Foreskin melanocyte (primary cell): ENCODE measurements at places on chromosomes 1 and 21.

- peak; percentile 44 for DNase-seq
Observed at GRCh38 chr1:9413071-9413876, 120.6 kb downstream of the SPSB1 start.

DNA sequence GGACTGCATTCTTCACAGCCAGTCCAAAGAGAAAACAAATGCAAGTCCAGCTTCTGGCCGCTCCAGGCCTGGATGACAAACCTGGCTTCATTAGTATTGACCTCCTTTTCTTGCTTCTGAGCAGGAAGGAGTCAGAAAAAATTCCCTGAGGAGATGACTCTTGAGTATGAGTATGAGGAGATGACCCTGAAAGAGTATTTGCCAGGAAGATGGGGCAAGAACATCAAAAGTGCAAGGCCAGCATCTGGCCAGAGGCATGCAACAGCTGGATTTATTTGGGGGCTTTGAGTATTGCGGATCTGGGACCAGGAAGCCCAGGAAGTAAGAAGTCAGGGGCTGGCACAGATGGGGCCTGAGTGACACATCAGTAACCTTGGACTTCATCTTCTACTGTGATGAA lies 113.9 kb downstream of the GLIS1 start:
- DNase-seq, result no peak

DNA sequence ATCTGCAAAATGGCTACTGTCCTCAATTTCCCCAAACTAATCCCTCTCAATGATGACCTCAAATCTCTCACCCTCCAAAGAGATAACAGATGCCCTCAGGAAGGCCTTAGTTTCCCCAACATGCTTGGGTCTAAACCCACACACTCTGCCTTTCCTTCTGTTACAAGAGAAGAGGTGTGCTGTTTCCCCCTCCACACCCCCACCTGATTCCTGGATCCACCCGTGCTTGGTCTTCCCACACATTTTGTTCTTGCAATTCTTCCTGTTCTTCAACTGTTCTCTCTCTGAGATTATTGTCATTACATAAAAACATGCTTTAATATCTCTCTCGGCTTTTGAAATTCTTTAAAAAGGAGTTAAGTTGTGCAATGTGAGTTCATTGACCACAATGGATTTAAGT lies 5.7 kb upstream of the CBR3 start:
- no peak for DNase-seq

GRCh38 chr1:178122283-178122682 lies 28.4 kb downstream of the RASAL2 start:
- no peak for DNase-seq

DNA sequence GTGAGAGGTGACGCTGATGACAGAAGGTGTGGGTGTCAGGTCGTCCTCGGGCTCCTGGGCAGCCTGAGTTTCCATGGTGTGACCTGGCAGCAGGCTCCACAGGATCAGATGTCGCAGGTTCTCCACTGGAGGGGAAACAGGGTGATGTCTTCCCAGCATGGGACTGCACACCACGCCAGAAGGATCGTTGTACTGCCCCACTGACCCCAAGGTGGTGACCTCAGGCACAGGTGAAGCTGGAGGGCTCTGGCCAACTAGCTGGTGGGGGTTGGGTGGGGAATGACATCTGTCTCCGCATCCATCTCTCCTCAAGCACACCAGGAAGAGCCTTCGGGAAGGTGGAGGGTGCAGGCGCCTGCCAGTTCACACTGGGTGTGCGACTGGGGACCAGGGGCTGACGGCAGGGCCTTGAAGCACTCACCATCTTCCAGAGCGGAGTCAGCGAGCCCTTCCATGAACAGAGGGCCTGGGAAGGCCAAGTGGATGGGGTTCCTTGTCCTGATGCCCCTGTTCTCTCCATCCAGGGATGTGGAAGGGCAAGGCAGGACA lies 19.4 kb downstream of the LRRC71 start:
- no peak for DNase-seq

DNA sequence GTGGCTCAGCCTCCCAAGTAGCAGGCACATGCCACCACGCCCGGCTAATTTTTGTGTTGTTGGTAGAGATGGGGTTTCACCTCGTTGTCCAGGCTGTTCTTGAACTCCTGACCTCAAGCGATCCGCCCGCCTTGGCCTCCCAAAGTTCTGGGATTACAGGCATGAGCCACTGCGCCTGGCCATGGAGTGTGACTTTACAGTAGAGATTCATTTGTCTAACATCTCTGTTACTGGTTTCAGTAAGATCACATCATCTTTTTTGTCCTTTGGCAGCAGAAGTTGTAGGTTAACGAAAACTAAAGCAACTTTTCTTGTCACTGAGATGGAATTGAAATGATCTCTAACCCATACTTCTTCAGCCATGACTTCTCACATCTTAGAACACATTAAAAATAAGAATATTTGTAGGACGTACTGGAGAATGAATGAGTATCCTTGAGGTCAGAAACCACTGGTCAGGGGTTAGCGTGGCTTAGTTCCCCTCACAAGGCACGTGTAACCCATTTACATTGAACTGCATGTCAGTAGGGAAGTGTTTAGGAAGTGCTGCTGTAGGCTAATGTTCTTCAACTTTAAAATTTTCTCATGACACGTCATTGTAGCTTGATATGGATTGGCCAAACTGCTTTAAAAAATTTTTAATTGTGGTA lies 75.9 kb downstream of the CAMTA1 start:
- no peak for DNase-seq

- DNase-seq, result peak; percentile 95
Observed at GRCh38 chr1:14742181-14742980, 143.9 kb downstream of the KAZN start.

DNA sequence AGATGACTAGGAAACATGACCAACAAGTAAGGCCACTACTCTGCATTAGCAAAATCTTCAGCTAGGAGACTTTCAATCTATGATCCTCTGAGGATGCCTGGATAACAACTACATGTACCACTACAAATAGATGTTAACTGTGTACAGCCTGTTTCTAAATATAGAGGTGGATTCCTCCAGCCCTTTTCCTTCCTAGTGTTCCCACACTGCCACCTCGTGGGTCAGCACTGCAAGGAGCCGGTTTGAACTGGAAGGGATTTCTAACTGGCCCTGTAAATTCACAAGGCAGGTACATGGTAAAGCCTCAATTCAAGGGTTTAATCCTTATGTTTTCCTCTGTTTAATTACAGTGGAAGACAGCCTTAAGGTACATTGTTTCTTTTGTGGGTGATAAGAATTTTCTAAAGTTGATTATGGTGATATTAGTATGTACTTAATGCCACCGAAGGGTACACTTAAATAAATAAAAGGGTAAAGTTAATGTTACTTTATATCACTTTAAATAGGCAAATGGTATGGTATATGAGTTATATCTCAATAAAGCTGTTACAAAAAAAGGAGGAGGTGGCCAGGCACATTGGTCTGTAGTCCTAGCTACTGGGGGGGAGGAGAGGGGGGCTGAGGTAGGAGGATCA lies 14.4 kb downstream of the SMYD3 start:
- peak; percentile 57 for DNase-seq

DNA sequence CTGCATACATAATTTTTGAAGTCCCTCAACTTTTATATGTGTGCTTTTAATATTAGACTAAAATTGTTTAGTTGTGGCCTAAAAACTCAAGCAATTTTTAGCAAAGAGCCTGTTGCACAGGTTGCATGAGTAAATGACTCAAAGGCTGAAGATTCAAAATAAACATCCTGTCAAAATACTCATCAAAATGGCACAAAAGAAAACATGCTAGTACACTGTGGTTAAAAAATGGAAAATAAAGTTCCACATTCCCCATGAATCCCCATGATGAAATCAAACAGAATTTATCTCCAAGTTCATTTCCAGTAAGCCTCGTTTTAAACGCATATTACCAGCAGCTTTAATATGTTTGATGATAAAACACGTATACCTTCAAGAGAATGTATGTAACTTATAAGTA lies 230.1 kb upstream of the MAP1LC3C start:
- DNase-seq, result no peak

GRCh38 chr1:43678940-43679339 lies 28.4 kb upstream of the ST3GAL3 start:
- no peak for DNase-seq

- no peak for DNase-seq
Observed at GRCh38 chr1:155219592-155220031, 11.1 kb downstream of the MTX1 start.

DNA sequence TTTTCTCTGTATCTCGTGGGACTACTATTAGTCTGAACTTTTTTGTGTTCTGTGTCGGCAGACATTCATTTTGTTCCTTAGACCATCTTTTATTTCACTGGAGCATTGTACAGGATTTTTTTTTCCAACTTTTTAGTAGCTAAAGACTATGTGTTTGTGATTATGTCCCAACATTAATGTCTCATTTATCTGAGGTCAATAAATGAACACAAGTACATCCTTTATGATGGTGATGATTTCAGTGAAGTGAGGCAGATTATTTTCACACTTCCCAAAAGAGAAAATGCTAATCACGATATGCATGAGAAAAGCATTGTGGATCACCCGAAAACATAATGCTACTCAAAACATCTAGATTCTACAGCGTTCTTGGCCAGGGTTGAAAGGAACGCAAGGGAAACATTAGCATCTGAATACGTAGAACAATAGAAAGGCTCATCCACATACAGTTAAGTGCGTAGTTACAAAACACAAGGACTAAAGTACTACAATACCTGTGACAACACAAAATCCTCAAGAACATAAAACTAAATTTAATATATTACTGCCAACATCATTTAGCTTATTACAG lies 981.7 kb upstream of the NCAM2 start:
- DNase-seq, result no peak

- no peak for DNase-seq
Observed at GRCh38 chr1:12001249-12001917, 17.9 kb upstream of the MIIP start.

- DNase-seq, result no peak
Observed at GRCh38 chr1:154753426-154753825, 116.7 kb downstream of the KCNN3 start.

DNA sequence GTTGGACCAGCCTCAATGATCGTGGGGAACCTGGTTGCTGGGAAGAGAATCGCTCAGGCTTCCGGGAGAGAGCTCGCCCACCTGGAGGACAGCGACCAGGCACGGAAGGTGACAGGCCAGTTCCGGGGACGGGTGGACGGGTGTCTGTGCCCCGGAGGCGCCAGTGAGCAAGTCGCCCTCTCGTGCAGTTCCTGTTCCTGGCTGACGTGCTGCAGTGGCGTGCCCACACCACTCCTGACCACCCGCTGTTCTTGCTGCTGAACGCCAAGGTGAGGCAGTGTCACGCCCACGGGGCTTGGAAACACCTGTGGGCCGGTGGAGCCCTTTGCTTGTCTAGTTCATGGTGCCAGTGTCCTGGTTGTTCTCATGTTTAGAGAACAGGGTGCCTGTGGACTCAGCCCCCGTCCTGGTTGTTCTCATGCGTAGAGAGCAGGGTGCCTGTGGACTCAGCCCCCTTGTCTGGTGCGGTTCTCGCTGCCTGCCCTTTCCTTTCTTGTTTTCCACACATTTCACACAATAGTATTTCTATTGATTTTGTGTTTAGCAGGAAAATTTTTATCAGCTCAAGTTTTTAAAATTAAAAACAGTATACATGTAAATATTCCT lies 53.1 kb downstream of the S100B start:
- DNase-seq, result no peak

DNA sequence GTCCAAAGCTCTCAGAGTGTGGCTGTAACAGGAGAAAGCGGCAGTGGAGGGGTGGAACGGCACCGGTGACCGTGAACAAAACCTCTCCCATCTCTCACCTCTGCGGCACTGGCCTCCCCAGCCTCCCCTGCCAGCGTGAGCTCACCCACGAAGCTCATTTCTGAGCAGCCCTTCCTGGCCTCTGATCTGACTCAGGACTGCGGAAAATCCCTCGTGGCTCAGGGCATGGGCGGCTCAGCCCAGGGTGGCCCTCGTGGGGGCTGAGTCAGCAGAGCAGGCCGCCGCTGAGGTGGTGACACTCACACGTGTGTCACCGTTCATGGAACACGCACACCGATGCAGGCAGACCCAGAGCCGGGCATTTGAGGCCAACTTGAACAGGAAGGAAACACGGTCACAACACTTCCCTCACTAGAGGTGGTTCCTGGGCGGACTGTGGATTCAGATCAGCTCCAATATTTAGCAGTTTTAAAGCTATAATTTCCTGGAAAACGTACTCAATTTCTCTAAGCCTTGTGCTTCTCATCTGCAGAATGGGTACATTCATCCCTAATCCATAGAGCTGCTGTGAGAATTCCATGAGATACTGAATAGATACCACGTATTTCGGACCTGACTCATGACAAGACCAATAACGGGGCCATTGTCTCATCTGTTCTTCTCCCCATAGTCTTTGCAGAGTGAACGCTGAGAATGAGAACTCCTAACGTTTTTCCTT lies 115.0 kb upstream of the TMPRSS2 start:
- no peak for DNase-seq

GRCh38 chr1:224759681-224760091 lies 143.6 kb downstream of the CNIH3 start:
- peak; percentile 94 for DNase-seq
